ENCODE measurements at places on chromosomes 7 and 10.

- DNase-seq: no peak
Measured at GRCh38 chr7:129386506-129386905, 47.7 kb upstream of the STRIP2 start.

- no peak for DNase-seq
Measured at GRCh38 chr10:105185161-105185560, 544.1 kb downstream of the SORCS3 start.

- no peak for DNase-seq
Measured at GRCh38 chr10:46541735-46542566, 14.5 kb downstream of the GPRIN2 start.

GRCh38 chr7:6271694-6272440, 557 bp downstream of the CYTH3 start:
- DNase-seq: no peak

GRCh38 chr10:53161231-53161630, 388.6 kb upstream of the MBL2 start:
- DNase-seq: no peak

DNA sequence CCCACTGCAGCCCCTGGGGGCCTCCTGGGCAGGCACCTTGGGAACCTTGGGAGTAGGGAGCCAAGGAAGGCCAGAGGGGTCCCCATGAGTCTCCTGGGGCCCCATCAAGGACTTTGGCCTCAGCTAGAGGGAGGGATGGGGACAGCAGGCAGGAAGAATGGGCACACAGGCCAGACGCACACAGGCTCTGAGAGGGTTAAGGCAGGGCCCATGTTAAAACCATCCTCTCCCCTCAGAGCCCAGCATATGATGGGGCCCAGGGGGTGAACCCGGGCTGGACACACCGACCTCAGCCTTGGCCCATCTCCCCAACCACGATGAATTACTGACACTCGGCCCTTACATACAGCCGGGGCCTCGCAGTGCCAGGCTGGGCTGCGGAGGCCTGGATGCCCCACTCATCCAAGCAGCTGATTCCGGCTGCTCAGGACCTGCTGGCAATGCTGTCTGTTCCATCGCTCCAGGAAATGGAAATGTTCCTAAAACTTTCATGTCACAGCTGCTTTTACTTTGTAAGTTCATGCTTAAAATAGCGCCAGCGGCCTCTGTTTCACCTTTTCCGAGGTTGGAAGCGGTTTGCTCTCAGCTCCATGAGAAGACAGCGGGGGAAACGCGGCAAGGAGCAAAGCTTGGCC, 17.3 kb upstream of the INPP5A start:
- no peak for DNase-seq

DNA sequence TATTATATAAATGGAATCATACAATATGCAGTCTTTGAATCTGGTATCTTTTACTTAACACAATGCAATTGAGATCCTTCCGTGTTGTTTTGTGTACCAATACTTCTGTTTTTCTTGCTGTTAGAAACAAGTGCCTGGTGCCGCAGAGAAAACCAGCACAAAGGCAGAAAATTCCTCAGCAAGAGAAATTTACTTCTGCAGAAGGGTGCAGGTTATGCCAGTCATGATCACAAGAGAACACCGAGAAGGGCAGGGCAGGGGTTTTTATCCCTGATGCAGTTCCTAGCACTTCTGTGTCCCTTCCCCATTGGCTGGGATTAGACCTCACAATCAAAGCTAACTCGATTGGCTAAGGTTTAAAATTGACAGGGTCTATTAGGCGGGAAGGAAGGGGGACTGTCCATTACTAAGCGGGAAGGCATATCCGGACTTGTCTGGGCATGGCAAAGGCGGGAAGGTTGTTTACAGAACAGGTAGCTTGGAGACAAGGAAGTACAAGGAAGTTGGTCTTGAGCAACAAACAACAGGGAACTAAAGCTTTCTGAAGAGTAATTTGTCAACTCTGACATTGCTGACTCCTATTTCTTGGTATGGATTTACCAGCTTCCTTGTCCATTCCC, 2.4 kb upstream of the ZNF33B start:
- no peak for DNase-seq

GRCh38 chr7:130118801-130119200, 48.5 kb downstream of the KLHDC10 start:
- DNase-seq: no peak

- DNase-seq: no peak
Measured at GRCh38 chr10:32065856-32066255, 9.6 kb upstream of the KIF5B start.

GRCh38 chr10:102712089-102712488, 2.1 kb downstream of the ARL3 start:
- DNase-seq: no peak

GRCh38 chr7:104328296-104328969, at the start of gene LHFPL3:
LHFPL3 (plus strand) TSS chr7:104328603.
- DNase-seq: no peak

GRCh38 chr7:15068324-15068723, 165.8 kb upstream of the DGKB start:
- no peak for DNase-seq

- DNase-seq: no peak
Measured at GRCh38 chr10:50312464-50313437, 61.4 kb upstream of the ASAH2 start.

DNA sequence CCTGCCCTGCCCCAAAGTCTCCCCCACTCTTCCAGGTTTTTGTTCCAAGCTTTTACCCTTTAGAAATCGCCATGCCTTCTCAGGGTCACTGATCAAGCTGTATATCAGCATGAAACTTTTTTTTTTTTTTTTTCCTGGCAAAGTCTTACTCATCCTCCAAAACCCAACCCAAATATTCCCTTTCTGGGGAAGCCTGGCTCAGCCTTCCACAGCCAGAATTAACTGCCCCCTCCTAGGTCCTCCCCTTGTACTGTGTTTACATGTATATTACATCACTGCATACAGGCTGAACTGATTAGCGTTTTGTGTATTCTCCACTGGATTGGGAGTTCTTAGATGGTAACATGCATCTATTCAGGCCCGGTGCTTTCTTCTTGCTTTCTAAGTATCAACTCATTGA, 4.6 kb upstream of the NOBOX start:
- no peak for DNase-seq

DNA sequence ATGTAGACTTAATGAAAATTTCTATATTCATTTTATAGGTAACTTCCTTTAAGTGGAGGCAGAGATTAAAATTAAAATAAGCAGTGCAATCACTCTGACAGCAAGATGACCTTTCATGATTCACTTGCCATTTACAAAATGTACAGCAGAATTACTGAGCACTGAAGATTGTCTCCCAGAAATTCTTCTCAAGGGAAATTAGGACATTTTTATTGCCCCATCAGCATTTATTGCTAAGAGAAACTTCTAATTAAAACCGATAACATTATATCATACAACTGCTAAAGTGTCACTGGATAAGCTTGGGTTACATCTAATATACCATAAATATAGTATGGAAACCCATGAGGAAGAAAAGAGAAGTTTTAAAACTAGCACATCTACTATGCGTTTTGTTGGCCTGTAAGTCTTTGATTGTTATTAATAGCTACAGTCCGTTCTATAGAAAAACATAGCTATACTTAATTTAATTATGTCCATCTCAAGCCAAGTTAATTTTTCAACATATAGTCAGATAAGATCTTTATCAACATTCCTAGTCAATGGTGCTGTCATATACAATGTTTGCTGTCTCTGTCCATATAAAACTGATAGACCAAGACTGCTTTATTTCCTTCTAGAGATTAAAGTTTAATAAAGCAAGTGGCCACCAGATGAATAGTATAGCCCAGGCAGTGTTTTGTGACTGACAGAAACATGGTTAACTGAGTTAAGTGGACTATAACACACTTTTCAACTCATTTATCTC, 217.1 kb upstream of the HGF start:
- no peak for DNase-seq

DNA sequence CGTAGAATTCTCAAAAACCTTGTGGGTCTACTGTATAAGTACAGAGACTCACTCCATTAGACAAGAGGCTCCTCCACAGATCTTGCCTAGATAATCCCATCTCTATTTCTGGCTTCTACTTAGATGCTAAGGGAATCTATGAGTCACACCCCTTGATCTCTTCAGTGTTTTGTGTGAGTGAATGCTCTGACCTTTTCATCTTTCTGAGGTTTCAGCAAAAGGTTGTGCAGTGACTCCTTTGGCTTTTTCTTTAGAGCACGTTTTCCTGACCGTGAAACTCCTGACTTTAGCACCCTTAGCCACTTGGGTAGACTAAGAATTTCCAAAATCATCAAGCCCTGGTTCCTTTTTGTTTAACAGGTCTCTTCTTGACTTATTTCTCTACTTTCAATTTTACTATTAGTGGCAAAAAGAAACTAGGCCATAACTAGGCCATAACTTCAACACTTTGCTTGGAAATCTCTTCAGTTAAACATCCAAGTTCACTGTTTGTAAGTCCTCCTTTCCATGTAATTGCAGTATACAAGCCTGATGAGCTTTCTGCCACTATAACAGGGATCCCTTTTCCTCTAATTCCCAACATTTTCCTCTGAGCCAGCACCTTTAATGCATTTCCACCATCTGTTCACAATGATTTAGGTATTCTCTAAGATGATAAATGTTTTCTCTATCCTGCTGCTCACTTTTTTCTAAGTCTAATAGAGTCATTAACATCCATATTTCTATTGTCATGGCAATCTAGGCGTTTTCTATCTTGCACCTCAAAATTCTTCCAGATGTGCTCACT, 19.4 kb downstream of the COPG2 start:
- DNase-seq: no peak

- no peak for DNase-seq
Measured at GRCh38 chr7:140619176-140619575, 21.4 kb downstream of the DENND2A start.

DNA sequence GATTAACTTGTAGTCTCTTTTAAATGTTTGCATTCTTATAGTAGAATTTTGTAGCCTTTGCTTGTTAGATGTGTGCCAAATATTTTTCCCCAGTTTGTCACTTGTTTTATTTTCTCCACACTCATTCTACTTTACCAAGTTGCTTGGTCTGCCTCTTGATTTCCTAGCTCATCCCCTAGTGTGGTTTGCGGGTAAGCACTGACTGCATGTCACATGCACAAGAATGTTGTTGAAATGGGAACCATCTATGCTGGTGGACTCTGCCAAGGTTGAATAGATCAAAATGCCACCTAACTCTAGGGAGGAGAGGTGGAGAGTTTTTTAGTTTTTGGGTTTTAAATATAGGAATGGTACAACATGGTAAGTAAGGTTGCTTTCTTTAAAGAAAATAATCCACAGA, 47.6 kb downstream of the FZD1 start:
- DNase-seq: no peak

DNA sequence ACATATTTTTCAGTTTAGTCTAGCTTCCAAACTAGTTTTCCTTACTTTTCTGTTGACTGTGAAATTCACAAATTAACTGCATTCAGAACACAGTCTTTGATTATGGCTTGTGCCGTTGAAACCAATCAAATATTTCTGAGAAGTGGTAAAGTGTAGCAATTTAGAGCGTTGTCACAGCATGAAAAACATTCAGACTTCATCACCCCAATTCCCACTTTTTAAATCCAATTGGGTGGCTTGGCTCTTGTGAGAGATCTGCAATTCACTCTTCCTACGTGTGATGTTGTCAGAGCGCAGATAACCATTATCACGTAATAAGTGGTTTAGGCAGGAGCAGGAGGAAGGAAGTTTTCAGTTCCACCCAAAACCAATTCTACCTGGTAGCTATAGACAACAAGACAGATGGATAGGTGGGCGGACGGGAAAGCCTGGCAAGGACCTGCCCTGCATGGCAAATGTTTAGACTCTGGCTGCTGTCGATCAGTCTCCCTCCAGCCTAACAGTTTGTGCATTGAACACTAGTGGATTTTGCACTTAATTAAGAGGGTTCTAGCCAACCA, 8.9 kb downstream of the COBL start:
- no peak for DNase-seq

- DNase-seq: no peak
Measured at GRCh38 chr7:142413280-142414000, 155.6 kb upstream of the PRSS58 start.

- no peak for DNase-seq
Measured at GRCh38 chr10:810351-810846, 120.9 kb upstream of the DIP2C start.
